ENCODE measurements at places on chromosomes 4 and X.

GRCh38 chrX:38112566-38112965 is 106.2 kb downstream of the SYTL5 start:
- DNase-seq, result no peak

DNA sequence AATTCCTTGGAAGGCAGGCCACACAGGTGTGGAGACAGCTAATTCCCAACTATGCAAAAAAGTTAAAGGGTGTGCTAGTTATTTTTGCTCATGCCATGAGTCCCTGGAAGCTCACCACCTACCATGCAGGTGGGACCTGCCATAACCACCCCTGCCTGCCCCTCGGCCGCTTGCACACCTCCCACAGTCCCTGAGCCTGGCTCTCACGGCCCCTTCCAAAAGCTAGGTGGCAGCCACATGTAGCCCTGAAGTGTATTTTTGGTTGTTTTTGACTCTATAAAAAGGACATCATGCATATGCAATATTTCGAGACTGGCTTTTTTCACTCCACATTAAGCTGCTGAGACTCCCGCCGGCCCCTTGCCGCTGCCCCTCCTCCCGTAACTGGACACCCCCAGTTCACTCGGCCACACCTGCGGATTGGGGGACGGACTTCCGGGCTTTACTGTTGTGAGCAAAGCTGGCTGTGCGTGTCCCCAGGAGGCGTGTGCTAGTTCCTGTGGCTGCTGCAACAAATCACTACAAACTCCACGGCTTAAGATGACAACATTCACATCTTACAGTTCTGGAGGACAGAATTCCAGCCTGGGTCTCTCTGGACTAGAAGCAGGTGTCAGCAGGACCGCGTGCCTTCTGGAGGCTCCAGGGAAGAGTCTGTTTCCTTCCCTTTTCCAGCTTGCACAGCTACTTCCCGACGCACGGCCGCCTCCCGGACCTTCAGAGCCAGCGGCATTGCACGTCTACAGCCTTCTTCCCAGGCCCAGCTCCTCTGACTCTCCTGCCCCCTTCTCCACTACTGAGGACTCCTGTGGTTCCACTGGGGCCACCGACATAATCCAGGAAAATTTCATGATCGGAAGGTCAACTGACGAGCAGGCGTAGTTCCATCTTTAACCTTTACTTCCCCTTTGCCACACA is 24.8 kb downstream of the ZFYVE28 start:
- DNase-seq, result no peak

DNA sequence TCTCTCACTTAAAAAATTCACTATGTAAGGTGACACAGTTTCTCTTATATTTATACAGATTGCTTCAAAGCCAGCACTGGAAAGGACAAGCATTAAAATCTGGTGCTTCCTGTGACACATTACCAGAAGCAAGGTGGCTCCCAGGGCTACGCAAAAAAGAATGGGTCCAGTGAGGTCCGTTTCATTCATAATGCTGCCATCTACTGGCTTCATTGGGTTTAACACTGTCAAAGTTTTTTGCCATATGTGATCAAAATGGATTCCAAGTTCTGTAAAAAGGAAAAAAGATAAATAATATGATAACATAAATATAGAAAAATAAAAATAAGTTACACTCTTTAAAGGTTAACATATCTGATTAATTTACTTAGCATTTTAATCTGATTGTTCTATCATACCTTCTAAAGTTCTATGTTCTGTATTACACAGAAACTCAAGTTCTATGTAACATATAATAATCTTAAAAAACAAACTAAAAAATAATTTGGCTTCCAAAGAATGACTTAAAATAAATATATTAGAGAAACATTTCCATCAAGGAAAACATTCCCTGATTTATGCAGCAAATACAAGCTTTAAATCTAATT is 22.1 kb downstream of the YIPF7 start:
- DNase-seq, result peak; percentile 47

DNA sequence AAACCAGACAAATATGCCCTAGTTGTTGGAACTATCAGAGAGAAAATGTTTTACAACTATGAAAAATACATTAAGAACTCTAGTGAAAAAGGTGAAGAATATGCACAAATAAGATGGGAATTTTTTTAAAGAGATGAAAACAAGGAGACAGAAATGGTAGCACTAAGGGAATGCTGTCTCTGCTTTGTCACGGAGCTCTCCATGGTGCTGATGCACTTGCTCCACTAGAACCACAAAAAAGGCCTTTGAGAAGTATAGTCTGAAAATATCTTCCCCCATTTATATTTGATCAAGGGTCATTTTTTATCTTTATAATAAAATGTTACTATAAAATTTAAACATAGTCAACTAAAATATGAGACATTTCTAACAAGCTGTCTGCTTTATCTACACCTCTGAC is 1655.5 kb upstream of the AGA start:
- DNase-seq, result no peak

DNA sequence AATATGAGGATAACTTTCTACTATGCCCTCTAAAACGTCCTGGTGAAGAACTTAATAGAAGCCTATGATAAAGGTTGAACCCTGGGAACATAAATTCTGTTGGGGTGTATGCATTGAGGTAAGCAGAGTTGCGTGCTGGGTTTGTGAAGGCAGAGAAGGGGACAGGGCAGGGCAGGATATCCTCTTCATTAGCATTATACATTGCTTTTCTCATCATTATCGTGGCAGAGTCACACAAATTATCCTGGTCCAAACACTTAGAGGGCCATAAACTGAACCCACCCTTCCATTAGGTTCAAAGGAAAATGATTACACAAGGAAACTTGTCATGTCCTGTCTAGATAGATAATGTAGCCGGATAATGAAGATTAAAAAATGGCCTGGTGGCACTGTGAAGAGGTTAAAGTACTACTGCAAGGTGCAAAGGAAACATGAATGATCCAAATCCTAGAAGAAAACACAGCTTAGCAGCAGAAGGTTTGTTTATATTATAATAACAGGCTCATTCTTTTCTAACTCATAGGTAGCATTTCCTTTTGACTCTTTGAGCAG is 189.1 kb downstream of the SPCS3 start:
- no peak for DNase-seq

All from AG10803 (cell line).